ENCODE measurements at places on chromosomes 12 and 14.

DNA sequence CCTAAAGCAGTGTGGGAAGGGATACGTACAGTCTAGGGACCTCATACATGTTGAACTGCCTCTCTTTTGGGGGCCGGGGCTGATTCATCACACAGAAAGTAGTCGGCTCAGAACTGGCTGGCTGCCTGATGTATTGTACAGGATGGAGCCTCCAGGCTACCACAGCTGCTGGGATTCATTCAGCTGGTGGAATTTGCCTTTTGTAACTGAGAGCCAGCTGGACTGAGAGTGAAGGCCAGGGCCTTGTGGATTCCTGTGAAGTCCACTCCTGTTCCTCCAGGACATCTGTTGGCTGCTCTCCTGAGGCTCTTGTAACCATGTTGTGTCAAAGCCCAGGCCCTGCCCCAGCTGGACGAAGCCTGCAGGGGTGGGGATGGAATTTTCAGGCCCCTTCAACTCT lies 116.3 kb upstream of the PRICKLE1 start:
- no peak for DNase-seq

- DNase-seq = peak; percentile 82
These were observed 39.8 kb downstream of the GRIN2B start for GRCh38 chr12:13941258-13942249.

GRCh38 chr12:46369474-46370379 lies 2.8 kb downstream of the SLC38A2 start:
- no peak for DNase-seq

DNA sequence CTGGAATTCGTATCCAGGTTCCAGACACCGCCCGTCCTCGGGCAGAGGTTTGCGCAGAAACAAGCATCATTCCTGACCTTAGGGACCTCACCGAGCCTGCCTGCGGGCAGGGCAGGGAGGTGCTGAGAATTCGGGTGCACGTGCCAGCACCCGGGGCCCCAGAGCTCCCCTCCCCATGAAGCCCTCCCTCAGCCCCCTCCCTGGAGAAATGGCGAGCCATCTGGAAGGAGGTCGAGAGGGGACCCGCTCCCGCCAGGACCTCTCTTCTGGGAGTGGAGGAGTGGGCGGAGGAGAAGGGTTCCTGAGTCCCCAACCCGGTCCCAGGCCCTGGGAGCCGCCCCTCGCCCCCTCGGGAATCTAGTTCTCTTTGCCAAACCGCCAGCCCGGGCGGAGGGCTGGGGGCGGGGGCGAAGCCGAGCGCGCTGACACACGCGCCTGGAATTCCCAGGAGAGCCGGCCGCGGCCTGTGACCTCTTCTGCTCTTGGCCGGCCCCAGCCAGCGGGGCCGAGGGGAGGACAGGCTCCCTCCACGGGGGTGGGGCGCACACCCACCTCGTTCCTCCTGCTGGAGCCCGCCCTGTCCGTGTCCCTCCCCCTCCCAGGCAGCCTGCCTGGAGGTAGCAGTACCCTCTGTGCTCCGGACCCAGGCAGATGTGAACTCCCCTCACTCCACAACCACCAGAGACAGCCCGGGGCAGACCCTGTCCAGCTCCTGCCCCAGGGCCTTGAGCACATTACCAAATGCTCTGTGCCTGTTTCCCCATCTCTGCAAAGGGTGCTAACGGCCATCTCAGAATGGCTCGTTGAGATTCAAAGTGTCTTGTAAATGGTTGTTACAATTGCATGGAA lies 23.0 kb upstream of the GPR132 start:
- no peak for DNase-seq

GRCh38 chr12:115443351-115443938 lies 759.5 kb upstream of the TBX3 start:
- no peak for DNase-seq

Data from iPS DF 6.9 (cell line).